ENCODE measurements at places on chromosomes 11 and 22.

- DNase-seq = no peak
Measured at GRCh38 chr11:37259734-37260133, 661.7 kb upstream of the RAG2 start.

GRCh38 chr11:129418039-129418438, 42.4 kb downstream of the BARX2 start:
- no peak for DNase-seq

DNA sequence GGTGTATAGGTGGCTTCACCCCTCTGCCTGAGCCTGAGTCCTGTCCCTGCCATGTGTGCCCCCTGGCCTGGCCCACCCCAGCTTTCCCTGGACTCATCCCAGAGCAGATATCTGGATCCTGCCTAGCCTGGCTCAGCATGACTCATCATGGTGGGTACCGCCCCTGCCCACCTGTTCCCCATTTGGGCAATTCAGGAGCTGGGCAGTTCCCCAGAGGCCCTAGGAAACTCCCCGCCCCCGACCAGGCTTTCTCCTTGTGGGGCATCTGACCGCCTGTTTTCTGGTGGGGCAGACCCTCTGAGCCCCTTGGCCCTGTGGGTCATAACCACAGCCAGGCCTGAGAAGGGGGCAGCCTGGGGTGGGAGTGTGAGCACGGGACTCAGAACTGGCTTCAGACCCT, 4.4 kb downstream of the TSPO start:
- no peak for DNase-seq

GRCh38 chr11:12539572-12539971, 134.6 kb upstream of the TEAD1 start:
- no peak for DNase-seq

DNA sequence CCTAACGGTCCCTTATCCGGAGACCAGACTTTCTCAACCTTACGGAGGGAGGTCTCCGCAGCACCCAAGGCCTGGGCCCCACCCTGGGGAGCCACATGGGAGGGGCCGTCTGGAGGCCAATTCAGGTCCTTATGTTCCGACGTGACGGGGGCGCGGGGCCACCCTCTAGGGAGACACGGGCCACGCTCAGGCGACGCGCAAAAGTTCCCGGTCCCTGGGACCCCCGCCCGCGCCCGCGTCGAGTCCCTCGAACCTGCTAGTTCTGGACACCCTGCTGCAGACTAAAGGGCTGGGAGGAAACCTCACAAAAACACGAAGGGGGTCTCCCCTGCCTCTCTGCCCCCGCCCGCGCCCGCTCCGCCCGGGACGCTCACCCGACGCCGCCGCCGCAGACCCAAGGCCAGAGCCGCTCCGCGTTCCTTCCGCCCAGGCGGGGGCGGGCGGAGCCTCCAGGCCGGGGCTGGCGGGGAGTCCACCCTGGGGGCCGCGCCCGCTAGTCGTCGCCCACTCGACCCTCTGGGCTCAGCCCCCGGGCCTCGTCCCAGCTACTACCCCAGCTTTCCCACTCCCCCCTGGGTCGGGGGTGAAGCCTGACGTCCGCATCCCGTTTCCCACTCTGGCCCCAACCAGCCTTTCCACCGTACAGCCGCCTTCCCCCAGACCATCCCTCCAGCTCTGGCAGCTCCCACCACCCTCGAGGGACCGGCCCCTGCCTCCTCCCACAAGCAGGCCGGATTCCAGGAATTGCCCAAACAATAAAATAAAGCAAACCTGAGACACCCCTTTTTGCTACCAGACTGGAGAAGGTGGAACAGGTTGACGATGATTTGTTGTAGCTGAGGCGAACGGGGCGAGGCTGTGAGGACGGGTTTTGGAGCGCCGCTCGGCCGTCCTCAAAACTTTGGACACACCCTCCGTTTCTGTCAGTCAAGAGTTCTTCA, 2.7 kb downstream of the RNH1 start:
- no peak for DNase-seq

DNA sequence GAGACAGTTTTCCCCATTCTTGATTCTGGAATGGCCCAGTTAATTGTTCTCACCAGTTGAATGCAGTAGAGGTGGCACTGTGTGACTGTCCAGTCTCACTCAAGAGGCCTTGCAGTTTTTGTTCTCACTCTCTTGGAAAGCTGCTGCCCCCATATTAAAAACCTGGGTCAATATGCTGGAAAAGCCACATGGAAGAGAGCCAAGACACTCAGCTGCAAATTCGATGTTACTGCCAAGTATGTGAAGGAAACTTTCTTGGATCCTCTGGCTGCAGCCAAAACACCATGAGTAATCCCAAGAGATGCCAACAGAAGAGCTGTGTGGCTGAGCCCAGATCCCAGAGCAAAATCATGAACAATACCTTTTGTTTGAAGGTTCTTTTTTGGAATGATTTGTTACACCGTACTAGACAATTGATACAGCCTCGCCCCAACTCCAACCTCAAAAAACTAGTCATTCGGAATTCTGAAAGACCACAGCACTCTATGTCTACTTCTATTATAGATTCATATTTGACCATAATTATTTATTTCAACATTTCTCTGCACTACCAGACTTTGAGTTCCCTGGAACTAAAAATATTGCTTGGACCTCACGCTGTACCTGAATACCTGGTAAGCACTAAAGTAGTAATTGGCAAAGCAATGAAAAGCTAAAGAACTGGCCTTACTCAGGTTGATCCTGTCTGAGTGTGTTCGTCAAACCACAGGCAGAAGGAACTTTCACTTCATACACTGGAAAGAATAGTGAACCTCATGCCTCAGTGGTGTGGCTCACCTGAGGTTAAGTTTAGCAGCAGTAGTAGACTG, 378.8 kb downstream of the ETS1 start:
- no peak for DNase-seq

- no peak for DNase-seq
Measured at GRCh38 chr11:78768971-78769370, 194.3 kb upstream of the NARS2 start.

DNA sequence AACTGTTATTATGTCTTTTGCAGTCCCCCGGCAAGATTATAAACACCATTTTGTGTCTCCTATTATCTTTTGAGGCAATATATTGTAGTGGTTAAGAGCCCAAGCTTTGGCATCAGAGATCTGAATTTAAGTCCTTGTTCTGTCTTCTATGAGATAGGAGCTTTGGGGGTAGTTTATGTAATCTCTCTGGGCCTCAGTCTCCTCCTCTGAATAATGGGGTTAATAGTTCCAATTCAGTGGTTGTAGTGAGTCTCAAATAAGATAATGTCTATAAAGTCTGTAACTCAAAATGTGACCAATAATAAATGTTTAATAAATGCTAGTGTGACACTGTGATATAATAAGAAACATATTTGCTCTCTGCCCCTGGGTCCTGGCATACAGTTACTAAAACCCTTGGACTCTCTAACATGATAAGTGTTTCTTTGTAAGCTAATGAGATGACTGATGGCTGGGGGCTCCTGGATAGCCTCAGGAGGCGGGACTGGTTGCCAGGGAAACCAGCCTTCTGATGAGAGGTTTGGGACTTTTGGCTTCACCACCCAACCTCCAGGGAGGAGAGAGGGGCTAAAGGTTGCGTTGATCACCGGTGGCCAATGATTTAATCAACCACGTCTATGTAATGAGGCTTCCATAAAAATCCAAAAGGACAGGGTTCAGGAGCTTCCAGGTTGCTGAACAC, 183.4 kb upstream of the MTMR2 start:
- DNase-seq = no peak

DNA sequence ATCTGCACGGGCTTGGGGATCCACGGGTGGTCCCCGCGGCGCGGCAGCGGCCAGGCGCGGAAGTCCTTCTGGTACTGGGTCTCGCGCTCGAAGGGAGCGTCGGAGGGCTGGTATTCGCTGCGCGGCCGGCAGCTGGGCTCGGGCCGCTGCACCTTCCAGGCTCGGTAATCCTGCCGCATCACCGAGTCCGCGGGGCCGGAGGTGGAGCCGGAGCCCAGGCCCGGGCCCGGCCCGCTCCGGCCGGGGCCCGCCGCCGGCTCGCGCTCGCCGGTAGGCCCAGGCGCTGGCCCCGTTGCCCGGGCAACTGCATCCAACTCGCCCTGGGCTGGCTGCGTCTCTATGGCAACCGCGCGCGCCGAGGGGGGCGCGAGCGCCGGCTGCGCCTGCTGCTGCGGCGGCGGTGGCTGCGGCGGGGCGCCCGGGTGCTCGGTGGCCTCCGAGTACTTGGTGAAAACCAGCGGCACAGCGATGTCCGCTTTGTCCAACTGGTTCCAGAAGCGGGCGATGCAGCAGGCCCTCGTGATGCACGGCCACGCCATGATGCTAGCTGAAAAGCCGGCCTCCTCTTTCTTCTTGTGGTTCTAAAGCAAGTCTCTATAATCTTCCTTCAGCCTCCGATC, 897 bp downstream of the MAP6 start:
- no peak for DNase-seq

DNA sequence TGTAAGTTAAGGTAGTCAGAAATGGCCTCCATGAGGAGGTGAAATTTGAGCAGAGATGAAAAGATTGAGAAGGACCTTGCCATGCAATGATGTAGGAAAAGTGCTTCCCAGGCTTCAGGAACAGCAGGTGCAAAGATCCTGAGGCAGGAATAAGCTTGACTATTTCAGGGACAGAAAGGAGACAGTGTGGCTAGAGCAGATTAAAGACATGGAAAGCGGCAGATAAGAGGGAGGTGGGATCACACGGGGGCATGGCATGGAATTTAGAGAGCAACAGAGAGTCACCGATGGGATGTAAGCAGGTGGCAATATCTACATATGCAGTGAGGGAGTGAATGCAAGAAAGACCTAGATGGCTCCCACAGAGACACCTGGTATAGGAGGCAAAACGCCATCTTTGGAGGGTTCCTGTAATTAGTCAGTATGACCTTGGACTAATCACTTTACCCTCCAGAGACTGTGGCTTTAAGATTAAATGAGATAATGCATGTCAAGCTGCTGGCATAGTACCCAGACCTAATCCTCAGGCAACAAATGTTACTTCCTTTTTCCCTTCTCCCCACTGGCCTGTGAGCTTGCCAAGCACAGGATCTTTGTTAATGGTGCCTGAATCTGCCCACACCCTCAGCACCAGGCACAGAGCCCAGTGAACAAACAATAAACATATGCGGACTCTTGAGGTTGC, 24.6 kb upstream of the ACER3 start:
- DNase-seq = no peak

DNA sequence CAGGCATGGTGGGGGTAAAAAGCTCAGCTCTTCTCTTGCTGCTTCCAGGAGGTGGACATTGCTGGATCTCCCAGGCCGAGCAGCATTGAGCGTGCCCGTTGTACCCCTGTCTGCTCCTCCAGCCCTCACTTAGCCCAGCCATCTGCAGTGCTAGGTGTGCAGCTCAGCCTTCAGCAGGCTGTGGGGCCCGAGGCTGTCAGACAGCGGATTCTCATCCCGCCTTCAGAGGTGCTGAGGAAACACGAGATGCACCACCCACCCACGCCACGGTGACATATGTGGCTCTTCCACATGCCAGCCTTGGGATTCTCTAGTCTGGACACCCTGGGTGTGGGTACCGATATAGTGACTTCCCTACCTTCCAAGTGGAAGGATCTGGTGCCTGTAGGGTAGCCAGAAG, 48.9 kb upstream of the NECTIN1 start:
- DNase-seq = no peak

GRCh38 chr11:97048481-97048880, 658.7 kb downstream of the JRKL start:
- no peak for DNase-seq

DNA sequence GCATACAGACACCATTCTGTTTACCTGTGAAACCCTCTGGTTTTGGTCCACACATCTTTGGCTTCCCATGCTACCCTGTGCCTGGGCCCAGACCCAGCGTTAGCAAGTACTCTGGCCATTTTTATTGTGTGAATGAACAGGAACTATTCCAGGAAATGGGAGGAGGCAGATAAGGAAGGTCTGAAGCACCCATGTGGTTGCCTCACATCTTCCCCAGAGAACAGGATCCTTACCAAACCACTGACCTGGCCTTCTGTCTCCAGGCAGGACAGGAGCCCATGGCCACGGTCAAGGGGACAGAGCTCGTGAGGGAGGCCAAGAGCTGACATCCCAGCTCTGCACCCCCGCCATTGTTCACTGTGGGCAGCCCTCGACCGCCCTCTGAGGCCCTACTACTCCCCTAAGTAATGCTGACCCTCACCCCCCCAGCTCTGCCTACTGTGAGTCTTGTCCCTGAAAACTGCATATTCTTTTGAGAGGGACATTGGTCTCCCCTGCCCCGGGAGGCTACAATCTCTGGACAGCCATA, 97.7 kb upstream of the TP53I11 start:
- DNase-seq = no peak

- no peak for DNase-seq
Measured at GRCh38 chr11:9057007-9057406, 34.4 kb downstream of the SCUBE2 start.

- DNase-seq = no peak
Measured at GRCh38 chr11:72634016-72634415, 40.2 kb downstream of the PDE2A start.

DNA sequence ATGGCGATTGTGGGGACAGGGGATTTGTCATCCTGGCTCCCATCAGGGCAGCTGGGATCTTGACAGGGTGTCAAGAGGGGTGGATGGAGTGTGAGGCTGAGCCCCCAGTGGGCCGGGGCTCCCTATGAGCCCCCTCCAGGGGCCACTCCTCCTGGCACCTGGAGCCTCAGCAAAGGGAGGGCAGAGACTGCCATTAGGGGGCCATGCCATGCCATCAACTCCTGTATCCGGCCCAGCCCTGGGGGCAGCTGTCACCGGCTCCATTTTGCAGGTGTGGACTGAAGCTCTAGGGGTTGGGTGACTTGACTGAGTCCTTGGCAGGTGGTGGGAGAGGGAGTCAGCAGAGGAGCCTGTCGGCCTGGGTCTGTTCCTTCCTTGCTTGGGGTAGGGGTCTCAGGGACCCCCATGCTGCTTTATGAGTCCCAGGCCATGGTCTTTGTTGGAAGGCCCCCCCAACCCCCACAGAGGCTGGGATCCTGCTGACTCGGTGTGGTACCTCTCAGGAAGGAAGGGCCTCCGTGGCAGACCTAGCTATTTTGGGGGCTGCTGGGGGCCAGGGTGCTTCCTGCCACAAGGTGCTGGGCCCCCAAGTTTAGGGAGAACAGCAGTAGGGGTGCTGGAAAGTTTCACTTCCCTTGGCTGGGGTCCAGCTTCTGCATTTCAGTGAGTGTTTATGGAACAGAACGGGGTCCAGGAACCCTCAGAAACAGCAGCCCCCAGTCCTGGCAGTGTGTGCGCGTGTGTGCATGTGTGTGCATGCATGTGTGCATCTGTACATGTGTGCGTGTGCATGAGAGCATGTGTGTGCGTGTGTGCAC, 1.5 kb downstream of the ACY3 start:
- DNase-seq = no peak
